ENCODE measurements at places on chromosomes 7 and 10.

- no peak for DNase-seq
Observed at GRCh38 chr10:77505431-77506334, 131.9 kb downstream of the KCNMA1 start.

DNA sequence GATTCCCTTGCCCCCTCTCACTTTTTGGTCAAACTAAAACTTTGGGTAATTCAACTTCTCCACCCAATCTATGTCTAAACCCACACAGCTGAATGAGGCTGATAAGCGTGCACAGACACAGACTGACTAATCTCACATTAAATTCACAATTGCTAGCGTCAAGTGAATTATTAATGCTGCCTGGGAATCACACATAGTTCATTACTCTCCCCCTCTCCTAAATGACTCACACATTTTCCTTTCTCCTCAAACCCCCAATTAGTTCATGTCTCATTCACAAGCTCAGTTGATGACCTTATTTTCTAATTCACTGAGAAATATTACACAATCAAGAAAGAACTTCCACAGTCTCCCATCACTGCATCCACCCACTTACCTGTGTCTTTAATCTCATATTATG, 14.5 kb downstream of the KLF14 start:
- DNase-seq, result no peak

- DNase-seq, result no peak
Observed at GRCh38 chr7:48634116-48634632, 290.2 kb upstream of the CDC14C start.

DNA sequence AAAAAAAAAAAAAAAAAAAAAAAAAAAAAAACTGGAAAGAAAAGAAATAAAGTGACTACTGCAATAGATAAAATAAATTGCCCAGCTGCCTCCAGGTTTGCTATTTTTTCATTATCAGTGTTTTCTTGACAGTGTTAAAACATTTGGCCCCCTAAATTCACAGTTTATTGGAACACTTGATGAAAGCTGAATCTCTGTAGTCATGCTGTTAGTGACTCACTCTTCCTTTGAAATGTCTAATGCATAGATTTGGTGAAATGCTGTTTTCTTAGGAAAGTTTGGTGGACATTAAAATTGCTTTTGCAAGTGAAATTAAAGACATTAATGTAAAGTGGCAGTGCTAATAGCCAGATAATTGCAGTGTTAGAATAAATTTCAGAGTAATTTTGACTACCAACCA, 785.2 kb downstream of the NRG3 start:
- DNase-seq, result no peak

GRCh38 chr7:135710417-135711138, 17.4 kb downstream of the SLC13A4 start:
- DNase-seq, result no peak

- no peak for DNase-seq
Observed at GRCh38 chr7:69654849-69655707, 56.8 kb downstream of the AUTS2 start.

DNA sequence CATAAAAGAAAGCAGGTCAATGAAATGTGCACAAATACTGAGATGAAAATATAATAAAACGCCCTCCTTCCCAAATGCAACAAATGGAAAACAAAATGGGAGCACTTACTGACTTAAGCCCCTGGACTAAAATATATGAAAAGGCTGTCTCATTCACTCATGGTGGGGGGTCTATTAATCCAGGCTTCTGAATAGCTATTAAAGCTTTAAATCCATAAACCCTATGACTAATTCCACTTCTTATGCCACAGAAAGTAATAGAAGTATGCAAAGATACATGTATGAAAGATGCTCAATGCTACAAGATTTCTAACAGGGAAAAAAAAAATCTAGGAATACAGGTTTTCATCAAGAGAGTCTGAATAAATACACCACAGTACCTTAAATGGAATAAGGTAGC, 20.5 kb downstream of the EIF3A start:
- no peak for DNase-seq

DNA sequence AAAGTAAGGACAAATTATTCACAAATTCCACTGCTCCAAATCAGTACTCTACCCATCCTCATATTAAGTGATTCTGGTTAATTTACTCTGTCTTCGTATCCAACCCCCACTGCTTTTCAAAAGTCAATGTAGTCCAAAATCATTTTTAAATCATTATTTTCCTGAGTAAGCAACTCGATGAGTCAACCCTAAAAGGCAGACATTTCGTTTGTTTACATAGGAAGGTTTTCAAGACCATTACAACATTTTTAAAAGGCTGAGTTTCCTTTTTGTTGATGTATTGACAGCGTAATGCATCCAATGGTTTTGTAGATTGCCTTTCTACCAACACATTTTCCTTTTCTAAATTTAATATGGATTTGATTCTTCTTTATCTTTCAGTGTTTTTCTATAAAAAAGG, 523.0 kb upstream of the ANKRD30A start:
- no peak for DNase-seq

DNA sequence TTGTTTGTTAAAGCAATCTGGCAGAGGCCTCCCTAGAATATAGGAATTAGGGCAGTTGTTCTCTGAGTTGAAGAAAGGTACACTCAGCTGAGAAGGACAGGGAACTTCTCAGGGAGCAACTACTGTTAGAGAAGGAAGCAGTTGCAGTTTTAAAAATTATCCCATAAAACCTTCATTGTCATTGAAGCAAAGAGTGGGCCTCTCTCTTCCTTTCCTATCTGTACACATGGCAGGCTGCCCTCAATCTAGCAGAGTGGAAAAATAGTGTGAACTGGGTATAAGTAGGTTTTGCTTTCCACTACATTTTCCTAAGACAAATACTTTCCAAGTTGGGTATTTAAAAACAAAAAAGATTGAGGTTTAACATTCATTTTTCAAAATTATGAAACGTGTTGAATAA, 236.7 kb upstream of the KLF14 start:
- no peak for DNase-seq

DNA sequence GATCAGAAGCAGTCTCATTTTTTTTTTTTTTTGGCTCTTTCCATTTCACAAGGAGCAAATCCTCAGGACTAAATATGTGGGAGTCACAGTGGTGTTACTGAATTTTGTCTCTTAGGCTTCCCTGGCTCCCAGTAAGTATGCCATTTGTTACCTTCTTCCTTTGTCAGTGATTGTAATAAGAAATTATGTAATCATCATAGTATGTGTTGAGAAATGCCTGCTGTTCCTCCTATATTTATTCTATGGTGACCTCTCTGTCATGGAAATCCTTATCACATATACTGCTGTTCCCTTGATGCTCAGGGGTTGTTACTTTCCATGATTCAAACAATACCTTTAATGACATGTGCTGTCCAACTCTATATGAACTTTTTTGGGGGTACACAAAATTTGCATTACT, 4.8 kb upstream of the OR9A4 start:
- no peak for DNase-seq

DNA sequence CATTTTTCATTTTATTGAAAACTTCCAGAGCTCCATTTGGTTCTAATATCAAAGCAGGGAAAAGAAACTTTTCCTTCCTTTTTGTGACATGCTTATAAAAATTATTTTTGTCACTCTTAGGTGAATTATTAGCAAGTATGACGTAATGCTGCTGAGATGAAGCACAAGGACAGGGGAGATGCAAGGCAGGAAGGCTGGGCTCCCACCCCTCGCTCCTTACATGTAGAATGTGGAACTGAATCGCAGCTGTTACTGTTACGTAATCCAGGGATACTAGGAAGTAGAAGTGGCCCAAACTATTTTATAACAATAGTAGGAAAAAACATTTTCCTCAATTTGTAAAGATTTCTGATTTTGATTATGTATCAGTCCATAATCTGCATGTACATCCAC, 17.1 kb upstream of the GTPBP4 start:
- DNase-seq, result no peak

DNA sequence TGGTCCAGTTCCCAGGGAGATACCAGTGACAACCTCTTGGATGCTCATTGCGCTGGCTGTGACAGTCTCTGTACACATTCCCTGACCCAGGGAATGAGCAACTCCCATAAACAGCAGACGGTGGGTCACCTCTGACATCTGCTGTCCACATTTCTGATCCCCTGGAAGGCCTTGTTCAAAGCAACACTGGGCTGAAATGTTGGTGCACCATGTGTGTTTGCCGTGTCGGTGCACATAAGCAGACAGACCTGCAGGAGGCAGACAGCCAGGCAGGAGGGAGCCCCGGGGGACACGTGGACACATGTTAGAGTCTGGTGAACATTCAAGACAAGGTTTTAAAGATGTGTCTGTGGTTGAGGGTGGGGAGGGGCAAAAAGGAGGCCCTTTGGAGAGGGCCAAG, 254.9 kb downstream of the PLXNA4 start:
- no peak for DNase-seq

DNA sequence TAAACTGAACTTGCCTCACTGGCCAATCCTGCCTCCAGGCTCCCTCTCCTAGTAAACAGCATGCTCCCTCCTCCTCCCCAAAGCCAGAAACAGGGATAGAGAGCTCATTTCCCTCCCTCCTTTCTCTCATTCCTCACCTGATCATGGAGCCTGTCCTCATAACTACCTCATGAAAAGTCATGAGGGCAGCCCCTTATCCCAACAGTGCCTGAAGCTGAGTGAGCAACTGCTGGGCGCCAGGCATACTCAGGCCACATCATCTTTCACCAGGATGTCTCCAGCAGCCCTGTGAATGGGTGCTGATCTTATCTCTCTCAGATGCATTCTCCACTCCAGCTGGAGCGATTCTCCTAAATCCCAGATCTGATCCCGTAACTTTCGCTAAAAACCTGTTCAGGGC, 307.2 kb downstream of the PRPF18 start:
- DNase-seq, result no peak

DNA sequence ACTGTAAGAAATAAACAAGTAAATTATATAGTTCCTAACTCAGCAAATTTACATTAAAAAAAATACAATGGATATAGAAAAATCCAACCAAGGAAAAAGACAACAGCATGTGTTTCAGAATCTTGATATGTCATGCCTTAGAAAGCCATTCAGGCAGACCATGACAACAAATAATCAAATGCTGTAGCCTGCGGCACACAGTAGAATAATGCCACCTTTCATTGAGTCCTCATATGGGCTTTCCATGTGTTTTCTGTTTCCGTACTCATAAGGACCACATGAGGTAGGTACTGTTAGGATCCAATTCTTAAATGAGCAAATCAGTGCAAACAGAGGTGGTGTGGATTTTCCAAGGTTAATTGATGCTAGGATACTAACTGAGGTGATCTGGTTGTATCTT, 138.6 kb downstream of the CUBN start:
- DNase-seq, result no peak

DNA sequence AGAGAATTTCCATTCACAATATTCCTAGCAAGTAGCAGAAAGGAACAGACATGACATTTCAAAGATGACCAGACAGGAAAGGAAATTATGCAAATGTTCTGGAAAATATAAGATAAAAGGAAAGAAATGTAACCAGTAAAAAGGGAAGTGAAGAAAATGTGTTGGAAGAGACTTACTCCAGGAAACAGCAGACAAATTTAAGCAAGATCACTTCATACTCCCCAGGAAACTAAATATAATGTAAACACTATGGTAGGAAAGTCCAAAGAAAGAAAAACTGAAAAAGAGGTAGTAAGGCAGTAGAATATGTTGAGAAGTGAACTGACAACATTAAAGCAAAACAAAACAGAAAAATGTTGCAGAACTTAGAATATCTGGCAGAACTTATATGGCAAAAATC, 6.4 kb upstream of the ST8SIA6 start:
- DNase-seq, result no peak

DNA sequence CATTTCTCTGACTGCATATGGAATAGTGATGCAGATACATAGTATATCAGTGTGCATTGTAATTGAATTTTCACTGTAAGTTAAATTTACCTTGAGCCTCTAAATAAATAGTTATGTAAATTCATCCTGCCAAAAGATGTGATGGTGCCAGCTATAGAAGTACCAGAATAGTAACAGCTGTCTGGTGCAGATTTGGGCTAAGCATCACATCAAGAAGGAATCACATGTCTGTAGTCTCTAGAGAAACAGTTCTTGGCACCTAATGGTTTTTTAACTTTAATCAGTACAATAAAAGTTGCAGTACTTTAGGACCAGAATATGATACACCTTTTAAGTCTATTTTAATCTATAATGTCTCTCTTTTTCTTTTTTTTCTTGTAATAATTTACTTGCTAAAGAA, 17.4 kb downstream of the PLEKHA1 start:
- DNase-seq, result no peak

DNA sequence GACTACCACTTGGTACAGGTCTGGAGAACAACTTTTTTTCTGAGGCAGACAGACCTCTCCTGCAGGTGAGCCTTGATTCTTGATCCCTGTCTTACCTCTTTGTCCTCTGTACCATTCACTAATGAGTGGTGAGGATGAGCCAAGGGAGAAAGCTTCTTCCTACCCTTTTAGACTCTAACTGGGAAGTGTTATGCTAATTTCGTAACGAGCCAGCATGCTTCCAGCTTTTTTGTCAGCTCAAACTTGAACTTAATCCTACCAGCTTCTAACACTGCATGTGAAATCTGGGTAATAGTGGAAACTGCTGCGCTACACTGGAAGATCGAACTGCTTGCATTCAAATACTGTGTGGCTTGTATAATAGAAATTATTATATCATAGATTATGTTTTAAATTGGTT, 87.0 kb downstream of the NEUROD6 start:
- no peak for DNase-seq

GRCh38 chr7:823649-824048, 8.6 kb upstream of the SUN1 start:
- no peak for DNase-seq

DNA sequence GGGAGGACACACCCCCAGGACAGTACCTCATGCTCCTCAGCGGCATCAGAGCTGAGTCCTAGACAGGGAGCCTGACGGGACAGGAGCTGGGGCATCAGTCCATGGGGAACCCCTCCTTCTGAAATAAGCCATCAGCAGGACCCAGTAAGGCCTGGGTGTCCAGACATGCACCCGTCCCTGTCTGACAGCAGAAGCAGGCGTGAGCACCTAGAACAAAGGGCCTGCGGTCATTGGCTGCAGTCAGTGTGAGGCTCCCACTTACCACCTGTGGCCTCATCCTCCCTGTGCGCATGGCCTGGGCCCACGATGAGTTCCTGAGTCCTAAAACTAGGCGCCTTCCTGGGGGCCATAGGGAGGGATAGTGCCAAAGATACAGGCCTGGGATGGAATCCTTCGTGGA, 484.7 kb downstream of the PTPRN2 start:
- no peak for DNase-seq

- DNase-seq, result peak; percentile 27
Observed at GRCh38 chr7:71746006-71746405, 614.1 kb downstream of the GALNT17 start.

- peak; percentile 61 for DNase-seq
Observed at GRCh38 chr10:112137154-112137987, 46.2 kb downstream of the GPAM start.

GRCh38 chr10:129792864-129793263, 171.2 kb downstream of the EBF3 start:
- DNase-seq, result no peak

All from anterior cingulate cortex (tissue), 58 donors.